ENCODE measurements at places on chromosomes 4 and X.

DNA sequence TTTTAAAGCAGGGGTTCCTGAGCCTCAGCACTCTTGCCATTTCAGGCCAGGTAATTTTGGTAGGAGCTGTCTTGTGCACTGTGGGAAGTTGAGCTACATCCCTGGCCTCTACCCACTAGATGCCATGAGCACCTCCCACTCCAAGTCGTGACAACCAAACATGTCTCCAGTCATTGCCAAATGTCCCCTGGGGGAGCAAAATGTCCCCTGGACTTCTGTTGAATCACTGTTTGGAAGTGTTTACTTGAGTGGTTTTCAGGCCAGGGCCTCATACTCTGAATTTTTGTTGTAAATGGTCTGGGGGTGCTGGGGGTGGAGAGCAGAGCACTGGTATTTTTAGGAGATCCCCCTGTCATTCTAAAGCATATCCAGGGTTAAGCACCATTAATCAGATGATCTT, 3.2 kb downstream of the PDK3 start:
- DNase-seq, result no peak

GRCh38 chr4:154590329-154591006, at the start of gene FGA:
FGA (minus strand) TSS chr4:154590742; CDS start chr4:154590687, 55 bp downstream.
- no peak for DNase-seq

DNA sequence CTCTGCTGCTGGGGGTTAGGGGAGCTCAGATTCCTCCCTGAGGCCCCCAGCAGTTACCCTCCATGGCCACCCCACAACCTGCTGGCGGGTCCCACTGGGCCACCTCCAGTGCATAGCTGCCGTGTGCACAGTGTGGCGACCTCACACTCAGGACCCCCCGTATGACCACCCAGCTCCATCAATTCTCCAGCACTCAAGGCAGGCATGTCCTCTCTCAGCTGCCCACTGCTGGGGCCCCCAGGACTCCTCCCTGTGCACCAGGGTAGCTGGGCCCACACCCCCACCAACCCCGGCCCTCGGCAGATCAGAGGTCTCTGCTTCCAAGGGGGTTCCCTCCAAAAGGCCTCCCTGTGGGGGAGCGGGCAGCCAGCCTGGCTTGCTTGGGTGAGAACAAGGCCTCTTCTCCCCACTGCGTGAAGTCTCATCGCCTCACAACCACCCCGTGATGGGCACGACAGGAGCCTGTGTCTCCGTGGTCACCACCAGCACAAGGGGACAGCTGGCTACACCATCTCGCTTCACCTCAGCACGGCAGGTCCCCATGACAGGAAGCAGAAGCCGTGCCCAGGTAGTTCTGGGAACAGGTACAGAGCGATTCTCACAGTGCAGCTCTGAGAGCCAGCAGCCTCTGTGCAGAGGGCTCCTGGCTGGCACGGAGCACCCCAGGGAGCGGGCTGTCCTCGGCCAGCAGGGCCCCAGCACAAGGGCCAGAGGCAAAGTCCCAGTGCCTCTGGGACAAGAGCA, 4.6 kb upstream of the HAUS3 start:
- DNase-seq, result no peak

DNA sequence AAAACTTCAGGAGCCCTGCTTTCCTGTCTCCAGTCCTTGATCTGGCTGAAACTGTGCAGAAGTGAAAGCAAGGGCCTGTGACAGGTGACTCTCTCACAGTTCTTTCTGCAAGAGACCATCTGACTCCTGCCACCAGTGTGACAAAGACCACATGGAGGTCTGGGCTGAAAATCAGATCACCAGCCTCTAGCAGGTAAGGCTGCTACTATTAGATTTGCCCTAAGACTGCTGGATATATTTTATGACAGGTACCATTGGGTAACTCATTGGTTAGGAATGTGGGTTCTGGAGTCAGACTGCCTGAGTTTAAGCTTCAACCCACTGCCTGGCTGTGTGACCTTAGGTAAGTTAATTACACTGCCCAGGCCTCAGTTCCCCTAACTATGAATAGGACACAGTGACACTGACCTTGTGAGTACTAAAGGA, 163.3 kb upstream of the SLC7A11 start:
- DNase-seq, result no peak

DNA sequence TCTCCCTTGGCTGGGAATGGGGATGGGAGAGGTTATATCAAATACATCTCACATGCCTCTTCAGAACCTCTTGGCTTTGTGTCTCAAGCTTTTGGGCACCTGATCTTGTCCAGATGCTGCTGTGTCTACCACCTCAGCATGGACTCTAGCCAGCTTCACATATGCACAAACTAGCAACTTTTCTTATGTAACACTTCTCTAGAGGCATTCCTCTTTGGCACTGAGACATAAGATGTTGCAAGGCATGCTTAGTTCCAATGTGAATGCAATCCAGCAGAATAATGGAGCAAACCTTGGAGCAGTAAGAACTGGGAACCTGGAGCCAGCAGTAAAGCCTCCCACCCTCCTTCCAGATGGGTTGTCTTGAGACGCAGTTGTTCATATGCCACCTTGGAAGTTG, 113.4 kb upstream of the TMEM47 start:
- DNase-seq, result no peak

DNA sequence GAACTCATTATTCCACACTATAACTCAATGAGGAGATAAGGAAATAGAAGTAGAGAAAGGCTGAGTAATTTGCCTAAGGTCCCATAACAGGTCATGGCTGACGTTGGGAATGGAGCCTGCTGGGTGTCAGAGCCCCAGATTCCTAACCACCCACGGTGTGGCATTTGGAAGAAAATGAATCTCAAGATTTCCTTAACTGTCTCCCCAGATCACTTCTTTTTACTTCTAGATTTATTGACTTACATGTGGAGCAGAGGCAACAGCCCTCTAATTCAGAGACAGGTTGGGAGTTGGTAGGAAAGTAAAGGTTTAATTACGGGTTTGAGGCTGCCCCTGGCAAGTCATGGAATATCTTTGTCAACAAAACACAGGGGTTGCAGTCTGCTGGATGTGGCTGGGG, 134.0 kb downstream of the ARHGAP10 start:
- DNase-seq, result no peak

- DNase-seq, result no peak
Measured at GRCh38 chr4:174107746-174108354, 175.6 kb downstream of the FBXO8 start.

- no peak for DNase-seq
Measured at GRCh38 chr4:947491-947971, 15.3 kb downstream of the TMEM175 start.

DNA sequence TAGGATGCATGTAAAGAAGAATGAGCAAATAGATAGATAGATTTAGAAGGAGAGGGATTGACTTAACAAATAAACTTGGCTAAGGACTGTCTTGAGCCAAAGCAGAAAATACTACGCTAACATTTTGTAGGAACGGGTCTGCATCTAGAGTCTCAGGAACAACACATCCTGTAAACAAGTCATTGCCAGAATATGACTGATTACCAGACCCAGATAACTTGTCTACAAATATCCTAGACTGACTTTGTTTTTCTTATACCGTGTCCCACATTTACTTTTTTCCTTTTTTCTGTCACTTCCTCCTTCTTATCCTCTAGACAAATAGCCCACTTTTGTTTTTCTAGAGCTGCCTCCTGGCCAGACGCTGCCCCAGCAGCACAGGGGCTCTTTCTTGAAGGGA, 393.6 kb downstream of the PDGFC start:
- no peak for DNase-seq

Measured in HTR-8/SVneo (cell line).